ENCODE measurements at places on chromosomes 7 and 10.

DNA sequence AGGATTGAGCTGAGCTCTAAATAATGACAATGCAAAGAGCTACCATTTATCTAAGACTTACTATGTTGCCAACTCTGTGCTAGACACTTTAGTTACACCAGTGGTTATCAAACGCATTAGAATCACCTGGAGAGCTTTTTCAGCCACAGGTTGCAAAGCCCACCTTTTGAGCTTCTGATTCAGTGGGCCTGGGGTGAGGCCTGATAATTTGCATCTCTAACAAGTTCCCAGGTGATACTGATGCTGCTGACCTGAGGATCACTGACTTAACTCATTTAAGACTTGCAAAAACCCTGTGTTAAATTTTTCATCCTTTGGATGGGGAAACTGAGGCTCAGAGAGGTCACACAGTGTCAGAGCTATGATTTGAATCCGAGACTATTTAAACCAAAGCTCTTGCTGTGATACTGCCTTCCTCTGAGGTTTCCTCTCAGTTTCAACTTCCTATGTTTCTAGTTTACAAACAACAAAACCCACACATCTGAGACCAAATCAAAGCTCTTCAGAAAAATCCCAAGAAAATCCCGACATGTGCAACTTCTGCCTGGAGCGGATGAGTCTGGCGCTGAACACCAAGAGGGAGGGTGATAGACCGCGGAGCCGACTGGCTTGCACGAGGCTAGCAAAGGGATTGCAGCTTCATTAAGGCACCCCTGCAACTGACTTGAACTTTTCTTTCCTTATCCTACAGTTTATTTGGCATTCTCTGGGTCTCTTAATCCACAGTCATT lies 124.9 kb downstream of the CYP26A1 start:
- peak; percentile 45 for DNase-seq

GRCh38 chr7:49397750-49398149 lies 375.7 kb upstream of the VWC2 start:
- DNase-seq, result no peak

DNA sequence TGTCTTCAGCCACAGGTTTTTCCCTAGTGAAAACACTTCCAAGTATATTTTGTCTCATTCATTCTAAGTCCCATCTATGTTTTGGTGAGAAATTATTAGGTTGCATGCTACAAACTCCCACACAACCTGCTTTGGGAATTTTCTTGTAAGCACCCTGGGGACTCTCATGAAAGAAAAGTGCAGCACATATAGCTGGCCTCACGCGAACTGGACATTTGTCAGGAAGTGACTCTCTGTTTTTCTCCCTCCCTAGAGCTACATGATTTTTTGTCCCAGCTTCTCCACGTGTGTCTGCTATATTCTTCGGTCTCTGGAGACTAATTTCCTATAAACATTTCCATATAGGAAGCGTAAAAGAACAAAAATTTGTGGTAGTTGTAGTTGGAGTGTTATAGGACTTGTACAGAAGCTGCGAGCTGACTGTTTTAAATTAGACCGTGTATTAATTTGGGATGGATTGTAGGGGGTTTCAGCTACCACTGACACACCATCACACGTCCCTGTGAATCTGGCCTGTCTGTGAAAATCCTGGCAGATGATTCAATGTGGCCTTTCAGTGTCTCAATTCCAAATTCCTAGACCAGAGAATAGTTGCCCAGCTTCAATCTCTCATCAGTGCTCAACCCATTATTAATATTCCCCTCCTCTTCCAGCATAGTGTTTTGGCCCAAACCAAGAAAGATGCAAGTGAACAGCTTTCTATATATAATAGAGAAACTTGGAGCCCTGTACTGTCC lies 40.2 kb downstream of the ARL4A start:
- no peak for DNase-seq

GRCh38 chr10:49540056-49540797 lies 1.3 kb upstream of the ERCC6 start:
- DNase-seq, result no peak

- DNase-seq, result no peak
Measured at GRCh38 chr10:64959116-64959515, 1437.9 kb downstream of the REEP3 start.

- no peak for DNase-seq
Measured at GRCh38 chr7:157881048-157881771, 544.4 kb downstream of the DNAJB6 start.

- no peak for DNase-seq
Measured at GRCh38 chr10:124353896-124354295, 64.8 kb downstream of the OAT start.

DNA sequence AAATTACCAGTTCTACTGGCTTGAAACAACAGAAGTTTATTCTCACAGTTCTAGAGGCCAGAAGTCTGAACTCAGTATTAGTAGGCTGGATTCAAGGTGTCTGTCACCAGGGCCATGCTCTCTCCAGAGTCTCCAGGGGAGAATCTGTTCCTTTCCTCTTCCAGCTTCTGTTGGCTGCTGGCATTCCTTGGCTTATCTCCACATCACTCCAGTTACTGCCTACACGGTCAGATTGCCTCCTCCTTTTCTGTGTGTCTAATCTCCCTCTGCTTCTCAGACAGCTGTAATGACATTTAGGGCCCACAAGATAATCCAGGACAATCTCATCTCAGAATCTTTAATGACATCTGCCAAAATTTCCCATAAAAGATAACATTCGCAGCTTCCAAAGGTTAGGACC lies 36.6 kb downstream of the MAPK8 start:
- DNase-seq, result no peak

- DNase-seq, result no peak
Measured at GRCh38 chr10:25813511-25813910, 120.5 kb upstream of the MYO3A start.

- no peak for DNase-seq
Measured at GRCh38 chr7:69359003-69359700, 239.1 kb upstream of the AUTS2 start.

- DNase-seq, result no peak
Measured at GRCh38 chr7:28207486-28208158, 27.0 kb upstream of the JAZF1 start.

- no peak for DNase-seq
Measured at GRCh38 chr7:155229548-155230168, 68.0 kb upstream of the INSIG1 start.

All from AG08396 (cell line).